Amniotic stem cell (primary cell): ENCODE measurements at places on chromosomes 4 and X.

GRCh38 chrX:15854080-15854655 lies 445 bp downstream of the AP1S2 start:
- peak; percentile 5 for DNase-seq

DNA sequence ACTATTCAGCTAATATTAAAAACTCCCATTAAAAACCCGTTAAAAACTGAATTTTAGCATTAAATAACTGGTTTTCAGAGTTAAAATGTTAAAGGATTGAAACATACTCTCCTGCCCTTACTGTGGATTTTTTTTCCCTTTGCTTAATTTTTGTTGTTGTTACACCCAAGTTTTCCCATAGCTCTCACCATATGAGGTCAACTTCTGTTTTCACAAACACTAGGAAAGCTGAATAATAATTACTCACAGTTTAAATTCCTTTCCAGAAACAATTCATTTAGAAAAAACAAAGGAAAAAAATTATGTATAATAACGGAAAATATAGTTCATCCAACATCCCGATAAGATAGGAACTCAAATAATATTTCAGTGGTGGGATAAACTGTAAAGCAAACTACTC lies 129.0 kb downstream of the PPP3CA start:
- no peak for DNase-seq

GRCh38 chr4:176030391-176030790 lies 35.2 kb upstream of the WDR17 start:
- DNase-seq, result no peak

GRCh38 chr4:851701-852430 lies 25.9 kb upstream of the CPLX1 start:
- DNase-seq, result no peak

GRCh38 chr4:40241941-40242340 lies 45.1 kb downstream of the RHOH start:
- DNase-seq, result no peak

GRCh38 chrX:51336584-51336983 lies 4.0 kb downstream of the NUDT10 start:
- peak; percentile 13 for DNase-seq

DNA sequence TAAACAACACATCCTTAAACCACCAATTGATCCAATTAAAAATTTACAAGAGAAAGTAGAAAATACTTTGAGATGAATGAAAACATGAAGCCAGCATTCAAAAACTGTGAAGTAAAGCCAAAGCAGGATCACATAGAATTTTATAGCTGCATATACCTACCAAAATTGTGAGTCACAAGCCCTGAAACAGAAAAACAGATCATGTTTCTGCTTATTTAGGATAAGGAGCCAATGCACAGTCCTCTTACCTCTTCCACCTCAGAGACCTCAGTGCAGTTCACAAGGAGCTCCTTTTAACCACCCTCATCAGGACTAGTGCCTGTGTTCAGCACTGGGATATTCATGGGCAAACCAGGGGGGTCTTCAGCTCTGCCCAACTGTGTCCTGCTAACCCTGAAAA lies 386.7 kb downstream of the TECRL start:
- no peak for DNase-seq

DNA sequence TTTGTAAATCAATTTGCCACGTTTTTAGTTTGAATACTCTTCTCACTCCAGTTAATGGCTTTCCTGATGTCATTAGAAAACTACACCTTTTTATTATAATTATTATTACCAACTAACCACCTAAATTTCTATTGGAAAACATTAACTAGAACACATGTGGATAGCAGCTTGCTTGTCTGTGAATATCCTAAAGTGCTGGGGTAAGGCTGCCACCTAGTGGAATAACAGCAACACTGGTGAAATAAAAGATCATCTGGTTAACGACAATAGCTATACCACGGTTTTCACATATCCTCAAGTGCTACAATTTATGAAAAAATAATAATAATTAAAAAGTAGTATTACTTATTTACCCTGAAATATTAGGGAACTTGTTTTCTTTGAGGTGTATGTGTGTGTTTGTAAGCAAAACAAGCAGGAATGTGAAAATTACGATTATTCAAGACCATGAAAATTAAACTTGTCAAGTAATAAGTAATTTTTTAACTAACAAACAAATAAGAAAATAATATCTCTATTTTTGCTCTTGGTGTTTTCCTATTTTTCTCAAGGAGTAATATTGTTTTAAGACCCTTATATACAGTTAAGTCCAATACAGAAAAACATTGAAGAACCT lies 130.1 kb upstream of the TECRL start:
- DNase-seq, result peak; percentile 4

- no peak for DNase-seq
Observed at GRCh38 chr4:182549356-182549755, 306.2 kb downstream of the TENM3 start.
